ENCODE measurements at places on chromosomes 1 and 21.

DNA sequence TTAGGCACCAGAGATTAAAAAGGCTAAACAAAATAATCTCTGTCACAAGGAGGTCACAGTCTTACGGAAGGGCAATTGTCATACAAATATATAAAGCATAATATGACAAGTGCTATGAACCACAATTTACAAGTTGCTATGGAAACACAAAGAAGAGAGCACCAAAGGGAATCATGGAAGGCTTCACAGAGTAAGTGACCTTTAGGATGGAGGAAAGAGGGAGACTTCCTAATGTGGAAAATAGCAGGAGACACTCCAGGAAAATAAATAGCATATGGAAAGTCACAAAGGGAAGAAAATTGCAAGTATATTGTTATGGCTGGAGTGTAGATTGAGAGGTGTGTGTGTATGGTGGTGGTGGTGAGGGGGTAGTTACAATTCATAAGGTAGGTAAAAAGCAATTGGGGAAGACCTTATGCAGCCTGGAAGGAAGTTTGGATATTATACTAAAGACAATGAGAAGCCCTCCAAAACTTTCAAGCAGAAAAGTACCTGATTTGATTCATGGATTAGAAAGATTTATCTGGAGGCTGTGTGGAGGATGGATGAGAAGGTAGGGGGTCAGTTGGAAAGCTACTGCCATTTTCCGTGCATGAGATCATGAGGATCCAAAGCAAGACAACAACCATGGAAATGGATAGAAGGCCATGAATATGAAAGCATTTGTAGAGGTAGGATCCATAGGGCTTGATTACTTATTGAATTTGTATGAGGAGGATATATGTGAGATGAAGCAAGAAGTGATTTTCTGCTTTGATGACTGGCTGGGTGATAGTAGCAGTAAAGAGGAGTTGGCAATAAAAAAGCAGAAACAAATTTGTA, 61.7 kb downstream of the SAMSN1 start:
- DNase-seq, result no peak

- no peak for DNase-seq
These were observed 20.0 kb upstream of the EPHA2 start for GRCh38 chr1:16175610-16176553.

DNA sequence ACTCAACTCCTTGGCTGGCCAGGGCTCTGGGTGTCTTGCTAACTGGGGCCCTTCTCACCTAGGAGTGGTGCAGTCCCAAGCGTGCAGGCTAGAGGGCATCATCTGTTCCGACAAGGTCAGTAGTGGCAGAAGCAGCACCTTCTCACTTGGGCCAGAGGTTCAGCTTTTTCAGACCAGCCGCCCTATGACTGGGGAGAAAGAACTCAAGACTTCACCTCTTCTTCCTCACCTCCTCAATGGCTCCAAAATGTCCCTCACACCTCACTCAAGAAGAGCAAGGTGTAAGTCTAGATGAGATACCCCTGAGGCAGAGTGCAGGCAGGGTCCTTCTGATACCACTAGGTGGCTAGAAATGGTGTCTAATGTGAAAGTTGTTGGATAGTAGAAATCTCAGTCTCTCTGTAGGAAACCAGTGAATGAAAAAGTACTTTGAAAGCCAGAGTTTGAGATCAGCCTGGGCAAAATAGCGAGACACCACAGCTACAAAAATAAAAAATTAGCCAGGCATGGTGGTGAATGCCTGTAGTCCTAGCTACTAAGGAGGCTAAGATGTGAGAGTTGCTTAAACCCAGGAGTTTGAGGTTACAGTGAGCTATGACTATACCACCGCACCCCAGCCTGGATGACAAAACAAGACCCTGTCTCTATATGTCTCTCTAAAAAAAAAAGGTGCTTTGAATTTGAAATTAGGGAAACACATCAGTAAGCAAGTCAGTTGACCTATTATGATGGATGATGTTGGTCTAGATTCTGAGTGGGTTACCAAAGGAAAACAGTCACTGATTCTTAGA, 8.6 kb upstream of the IL20 start:
- DNase-seq, result no peak

GRCh38 chr1:234628089-234628488, 18.1 kb upstream of the IRF2BP2 start:
- no peak for DNase-seq

DNA sequence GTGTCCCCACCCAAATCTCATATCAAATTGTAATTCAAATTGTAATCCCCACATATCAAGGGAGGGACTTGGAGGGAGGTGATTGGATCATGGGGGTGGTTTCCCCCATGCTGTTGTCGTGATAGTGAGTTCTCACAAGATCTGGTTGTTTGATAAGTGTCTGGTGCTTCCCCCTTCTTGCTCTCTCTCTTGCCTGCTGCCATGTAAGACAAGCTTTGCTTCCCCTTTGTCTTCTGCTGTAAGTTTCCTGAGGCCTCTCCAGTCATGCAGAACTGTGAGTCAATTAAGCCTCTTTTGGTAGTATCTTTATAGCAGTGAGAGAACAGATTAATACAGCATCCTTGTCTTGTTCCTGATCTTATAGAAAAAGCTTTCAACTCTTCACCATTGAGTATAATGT, 6.5 kb upstream of the LRRC39 start:
- DNase-seq, result no peak

DNA sequence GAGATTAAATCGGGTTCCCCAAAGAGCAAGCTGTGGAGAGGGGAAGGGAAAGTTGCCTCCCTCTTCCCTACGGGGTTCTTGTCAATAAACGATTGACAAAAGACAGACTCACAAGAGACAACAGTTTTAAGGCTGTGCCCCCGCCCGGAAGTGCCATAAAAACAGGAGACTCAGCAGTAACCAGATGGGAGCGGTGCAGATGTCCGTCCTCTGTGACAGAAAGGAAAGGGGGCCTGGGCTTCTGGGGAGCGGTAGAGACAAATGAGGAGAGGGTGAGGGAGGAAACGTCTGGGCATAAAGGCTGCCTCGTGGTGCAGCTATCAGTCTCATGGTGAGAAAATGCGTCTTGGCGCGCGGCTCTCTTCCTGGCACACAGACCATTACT, 5.9 kb downstream of the TP73 start:
- DNase-seq, result no peak

DNA sequence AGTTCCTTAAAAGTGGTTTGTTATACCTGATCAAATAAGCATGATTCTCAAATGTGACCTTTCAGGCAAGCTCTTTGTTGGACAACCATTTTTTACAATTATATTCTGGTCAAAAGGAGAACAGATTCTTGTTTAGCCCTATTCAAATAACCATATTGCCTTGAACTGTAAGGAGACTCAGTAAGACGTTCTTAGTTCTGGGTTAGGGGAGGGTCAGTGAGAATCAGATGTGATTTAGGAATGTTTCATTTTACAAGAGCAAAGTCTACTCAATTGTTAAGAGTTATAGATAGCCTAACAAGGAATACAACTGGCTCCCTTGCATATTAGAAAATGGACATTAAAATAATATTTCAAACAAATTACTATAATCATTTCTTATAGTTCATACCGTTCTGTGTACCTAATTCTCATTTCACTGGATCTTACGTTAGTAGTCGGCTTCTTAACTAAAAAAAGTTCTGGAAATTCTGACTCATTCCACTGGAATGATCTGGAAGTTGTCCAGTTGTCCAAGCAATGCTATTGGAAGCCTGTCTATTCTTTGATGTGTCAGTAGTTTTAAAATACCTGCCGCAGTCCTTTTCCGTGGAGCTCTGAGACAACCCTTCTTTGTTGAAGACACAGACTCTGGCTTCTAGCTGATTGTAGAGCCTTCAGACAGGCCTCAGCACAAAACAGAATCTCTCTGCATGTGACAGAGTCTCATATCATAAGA, 88.8 kb downstream of the MAST2 start:
- DNase-seq, result no peak

DNA sequence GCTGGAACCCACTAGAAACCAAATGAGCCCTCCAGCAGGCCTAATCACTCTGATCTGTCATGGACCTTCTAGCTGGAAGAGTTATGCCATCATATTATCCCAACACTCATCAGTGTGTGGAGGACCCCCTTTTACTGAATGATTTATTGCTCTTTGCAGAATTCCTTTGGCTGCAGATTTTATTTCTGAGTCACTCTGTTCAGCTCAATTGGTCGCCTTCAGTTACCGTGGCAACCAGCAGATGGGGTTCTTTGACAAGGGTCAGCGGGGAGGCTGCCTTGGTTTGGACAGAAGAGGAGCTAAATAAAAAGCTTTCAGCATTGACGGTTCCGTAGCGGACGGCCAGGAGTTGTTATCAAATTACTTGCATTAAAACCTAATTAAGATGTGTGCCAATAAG, 220.1 kb downstream of the SDCCAG8 start:
- no peak for DNase-seq

GRCh38 chr1:58406301-58407071, 140.0 kb downstream of the OMA1 start:
- no peak for DNase-seq

DNA sequence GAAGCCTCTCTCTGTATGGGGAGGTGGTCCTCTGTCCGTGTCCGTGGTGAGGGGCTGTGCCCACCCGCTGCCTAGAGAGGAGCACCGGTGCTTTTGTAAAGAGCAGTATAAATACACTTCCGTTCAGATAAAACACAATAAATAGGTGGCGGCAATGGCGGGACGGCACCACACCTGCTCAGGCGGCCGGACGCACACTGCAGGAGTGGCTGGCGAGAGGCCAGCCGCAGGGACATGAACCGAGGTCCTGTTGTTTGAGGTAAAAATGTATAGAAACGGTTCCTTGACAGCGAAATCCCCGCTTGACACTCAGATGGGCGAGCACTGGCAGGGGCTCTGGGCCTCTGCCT, 40.8 kb downstream of the KRTAP10-1 start:
- DNase-seq, result no peak

DNA sequence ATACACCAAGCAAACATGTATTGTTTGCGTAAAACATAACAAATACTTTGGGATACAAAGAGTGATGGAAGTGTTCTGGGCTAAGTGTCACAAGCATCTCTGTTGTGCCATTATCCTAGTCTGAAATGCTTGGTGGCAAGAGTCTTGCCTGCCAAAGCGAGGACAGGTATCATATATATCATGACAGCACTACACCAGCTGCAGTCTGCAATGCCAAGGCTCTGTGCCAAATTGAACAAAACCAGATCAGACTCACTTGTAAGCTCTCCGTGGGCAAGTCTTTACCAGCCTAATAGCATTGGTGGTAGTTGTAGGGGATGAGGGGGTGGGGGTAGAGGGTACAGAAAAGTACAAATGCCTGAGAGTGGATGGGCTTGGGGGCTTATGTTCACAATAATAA, 119.2 kb downstream of the RWDD3 start:
- no peak for DNase-seq

DNA sequence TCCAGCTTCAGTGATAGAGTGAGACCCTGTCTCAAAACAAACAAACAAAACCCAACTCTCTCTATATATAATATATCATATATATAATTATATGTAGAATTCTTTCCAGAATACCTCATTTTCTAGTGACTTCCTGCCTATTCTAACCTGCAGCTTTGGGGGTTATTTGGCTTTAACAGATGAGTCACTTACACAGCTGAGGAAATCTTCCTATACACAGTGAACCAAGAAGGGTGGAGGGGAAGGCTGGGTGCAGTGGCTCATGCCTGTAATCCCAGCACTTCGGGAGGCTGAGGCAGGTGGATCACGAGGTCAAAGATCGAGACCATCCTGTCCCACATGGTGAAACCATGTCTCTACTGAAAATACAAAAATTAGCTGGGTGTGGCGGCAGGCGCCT, 9.2 kb downstream of the RAB29 start:
- DNase-seq, result no peak

GRCh38 chr1:94925004-94925403, 1.9 kb downstream of the CNN3 start:
- DNase-seq, result no peak

GRCh38 chr1:67583462-67583950, 101.5 kb upstream of the GADD45A start:
- no peak for DNase-seq

- no peak for DNase-seq
These were observed 9.0 kb downstream of the ATP8B2 start for GRCh38 chr1:154334079-154335024.

- no peak for DNase-seq
These were observed 153.1 kb upstream of the JUN start for GRCh38 chr1:58936973-58937372.

Data from stimulated activated CD8-positive, alpha-beta memory T cell treated with anti-CD3 and anti-CD28 coated beads, Interleukin-7, amount 100 ng/mL, for 24 hours (primary cell).